ENCODE measurements at places on chromosomes 12 and 14.

DNA sequence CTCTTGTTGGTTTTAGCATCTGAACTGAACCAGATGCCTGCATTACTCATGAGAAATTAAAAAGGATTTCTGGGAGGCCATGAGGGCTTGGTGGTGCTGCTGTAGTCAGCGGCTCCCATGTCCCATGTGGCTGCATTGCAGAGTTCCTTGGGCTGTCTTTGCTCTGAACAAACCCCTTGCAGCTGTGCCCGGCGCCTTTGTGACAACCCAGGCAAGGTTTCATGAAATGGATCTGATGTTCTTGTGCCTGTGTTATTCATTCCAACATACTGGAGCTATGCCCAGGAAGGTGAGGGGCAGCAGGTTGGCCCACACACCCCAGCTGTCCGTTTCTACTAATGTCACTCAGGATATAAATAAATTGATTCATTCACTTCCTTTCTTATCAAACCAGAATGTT lies 40.8 kb downstream of the TGFB3 start:
- no peak for DNase-seq

DNA sequence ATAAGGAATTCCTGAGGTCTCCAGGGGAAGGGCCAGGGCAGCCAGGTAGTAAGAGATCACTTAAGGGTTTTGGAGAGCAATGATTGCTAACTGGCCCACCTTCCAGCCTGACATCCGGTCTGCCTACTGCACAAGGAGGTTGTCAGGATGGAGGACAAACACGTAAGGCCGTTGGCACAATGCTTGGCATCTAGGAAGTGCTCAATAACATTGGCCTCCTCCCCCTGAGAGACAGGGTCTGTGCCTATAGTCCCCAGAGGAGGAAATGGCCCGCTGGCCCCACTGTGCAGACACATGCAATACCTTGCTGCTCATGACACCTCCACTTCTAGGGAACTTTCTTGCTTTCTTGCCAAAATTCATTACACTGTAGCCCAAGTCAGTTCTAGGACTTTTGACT lies 73.2 kb downstream of the NTF3 start:
- no peak for DNase-seq

DNA sequence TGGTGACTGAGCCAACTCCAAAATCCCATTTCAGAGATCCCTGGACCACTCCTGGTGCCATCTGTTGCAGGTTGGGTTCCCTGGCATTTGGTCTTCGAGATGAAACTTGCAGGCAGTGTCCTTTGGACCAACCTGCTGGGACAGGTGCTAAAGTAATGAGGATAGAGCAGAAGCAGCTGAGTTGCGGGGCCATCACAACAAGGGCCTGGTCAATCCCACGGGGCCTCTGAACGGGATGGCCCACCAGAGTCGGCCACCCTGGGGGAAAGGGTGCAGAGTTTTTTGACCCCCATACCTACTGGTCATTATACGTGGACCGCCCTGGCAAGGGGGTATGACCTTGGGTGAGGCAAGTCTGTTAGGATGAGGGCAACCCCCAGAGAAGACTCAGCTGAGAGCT lies 39.3 kb downstream of the DLK1 start:
- DNase-seq, result no peak

DNA sequence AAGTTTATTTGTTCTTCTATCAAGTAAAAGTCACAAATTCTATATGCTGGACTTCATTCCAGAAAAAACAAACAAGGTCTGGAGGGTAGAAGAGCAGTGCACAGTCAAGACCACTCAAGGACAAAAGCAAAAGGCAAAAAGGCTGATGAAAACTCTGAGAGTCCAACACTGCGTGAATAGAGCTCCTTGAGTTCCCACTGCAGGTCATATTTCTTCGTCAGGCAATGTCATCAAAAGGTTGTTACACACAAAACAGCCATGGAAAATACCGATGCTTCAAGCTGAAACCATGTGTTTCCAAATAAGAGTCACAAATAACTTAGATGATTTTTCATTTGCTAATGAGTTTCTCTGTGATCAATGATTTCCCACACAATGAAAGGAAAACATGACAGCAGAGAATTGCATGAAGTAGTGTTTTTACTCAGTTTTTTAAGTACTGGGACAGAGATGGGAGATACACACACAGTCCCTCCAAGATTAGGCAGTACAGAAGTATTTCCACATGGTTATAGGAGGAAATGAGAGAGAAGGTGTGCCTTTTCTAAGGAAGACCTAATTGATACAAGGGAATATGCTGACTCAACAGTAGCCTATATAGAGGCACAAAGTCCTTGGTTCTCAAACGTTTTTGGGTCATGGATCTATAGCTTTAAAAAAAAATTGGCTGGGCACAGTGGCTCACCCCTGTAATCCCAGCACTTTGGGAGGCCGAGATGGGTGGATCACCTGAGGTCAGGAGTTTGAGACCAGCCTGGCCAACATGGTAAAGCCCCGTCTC lies 177.7 kb downstream of the MED13L start:
- DNase-seq, result no peak

DNA sequence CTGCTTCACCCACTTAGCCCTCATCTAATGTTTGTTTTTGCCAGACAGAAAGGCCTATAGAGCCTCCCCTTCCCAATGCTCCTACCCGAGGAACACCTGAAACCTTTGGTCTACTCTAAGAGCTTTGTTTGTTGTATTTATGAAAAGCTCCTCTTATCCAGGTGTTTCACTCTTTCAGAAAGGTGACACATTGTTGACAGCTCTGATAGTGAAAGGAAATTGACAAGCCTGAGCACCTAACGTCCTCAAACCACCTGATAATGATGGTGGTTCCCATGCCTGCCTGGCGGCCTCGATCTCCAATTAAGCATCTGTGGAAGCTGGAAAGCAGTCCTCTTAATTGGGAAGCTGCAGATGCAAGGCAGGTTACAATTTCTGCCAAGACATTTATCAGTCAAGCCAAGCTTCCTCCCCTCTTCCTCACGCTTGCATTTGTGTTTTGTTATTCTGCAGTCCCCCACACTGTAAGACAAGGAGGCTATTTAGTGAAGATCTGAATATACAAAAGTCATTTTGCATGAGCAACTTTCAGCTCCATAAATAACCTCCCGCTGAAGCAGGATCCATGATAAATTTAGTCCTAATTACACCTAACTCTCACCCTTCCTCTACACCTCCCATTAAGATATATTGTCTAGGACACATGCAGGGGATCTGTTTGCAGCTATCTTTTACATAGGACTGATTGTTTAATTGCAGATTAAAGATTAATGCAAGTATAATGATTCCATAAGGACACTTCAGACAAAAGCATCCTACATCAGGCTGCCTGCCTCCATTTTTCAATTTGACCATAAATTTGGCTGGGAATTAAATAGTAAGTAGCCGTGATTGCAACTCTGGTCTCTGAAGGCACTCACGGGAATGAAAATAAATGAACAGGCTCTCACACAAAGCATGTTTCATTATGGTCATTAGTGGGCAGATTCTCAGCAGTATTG lies 288.6 kb downstream of the PDZRN4 start:
- no peak for DNase-seq
